ENCODE measurements at places on chromosomes 3 and 15.

DNA sequence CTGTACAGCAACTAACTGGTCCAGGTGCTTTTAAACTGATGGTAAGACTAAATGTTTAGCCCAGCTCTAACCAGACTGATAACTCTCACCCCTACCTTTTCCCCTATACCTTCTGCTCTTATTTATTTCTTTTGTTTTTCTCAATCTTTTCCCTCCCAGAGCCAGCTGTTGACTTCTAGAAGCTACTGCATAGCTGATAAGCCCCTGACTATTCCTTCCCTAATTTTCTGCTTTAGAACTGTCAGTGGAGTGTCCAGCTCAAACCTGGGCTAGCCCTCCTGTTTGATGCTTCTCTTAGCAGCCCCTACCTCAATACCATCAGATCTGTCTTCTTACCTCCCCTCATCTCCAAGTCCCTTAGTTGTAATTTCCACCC is 20.6 kb downstream of the SLC35G2 start:
- no peak for DNase-seq

DNA sequence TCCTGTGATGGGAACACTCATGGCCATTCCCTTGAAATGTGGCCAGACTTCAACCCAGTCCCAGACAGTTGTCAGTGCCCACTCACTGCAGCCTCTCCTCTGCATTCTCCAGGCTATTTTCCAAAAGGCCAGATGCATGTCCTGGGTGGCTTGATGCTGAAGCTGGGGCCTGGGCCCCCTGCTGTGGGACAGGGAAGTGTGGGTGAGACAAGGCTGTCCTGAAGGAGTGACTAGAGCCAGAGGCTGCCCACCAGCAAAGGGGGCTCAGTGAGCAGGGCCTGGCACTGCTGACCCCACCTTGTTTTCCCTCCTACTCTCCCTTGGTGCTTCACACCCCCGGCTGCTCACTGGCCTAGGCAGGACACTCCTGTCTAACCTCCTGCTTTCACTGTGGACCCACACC is 11.9 kb downstream of the CISH start:
- no peak for DNase-seq

- no peak for DNase-seq
These were observed 3.4 kb upstream of the FSTL1 start for GRCh38 chr3:120454076-120454689.

DNA sequence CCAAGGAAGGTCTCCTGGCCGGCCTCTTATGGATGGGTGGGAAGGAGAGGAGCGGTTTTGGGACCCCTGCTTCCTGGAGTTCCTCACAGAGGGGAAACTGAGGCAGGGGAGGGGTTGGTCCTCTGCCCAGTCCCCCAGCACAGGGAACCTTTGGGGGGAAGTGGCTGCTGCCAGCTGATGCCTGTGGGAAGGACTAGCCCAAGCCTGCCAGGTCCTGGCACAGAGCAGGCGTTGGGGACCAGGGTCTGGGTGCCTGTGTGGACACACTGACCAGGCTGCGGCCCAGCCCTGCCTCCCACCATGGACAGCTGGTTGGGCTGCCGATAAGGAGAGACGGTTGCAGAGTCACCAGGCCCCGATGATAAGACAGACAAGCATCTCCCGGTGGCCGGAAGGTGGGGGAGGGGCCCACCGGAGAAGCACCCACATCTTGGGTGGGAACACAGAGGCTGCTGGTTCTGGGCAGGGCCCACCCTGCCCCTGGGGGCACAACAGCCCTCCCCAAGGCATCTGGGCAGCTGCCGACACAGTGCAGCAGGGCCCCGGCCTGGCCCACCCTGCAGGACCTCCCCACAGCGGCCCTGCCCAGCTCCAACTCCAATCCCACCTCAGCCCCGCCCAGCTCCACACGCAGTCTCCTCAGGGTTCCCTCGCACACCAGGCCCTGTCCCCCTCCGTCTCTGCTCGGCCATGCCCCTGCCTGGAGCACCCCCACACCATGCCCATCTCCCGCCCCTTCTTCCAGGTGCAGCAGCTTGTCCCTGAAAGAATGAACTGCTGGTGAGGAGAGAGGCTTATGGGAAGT is 50.7 kb downstream of the DNAJB8 start:
- no peak for DNase-seq

- no peak for DNase-seq
These were observed 300.2 kb upstream of the GPR149 start for GRCh38 chr3:154730186-154730585.

DNA sequence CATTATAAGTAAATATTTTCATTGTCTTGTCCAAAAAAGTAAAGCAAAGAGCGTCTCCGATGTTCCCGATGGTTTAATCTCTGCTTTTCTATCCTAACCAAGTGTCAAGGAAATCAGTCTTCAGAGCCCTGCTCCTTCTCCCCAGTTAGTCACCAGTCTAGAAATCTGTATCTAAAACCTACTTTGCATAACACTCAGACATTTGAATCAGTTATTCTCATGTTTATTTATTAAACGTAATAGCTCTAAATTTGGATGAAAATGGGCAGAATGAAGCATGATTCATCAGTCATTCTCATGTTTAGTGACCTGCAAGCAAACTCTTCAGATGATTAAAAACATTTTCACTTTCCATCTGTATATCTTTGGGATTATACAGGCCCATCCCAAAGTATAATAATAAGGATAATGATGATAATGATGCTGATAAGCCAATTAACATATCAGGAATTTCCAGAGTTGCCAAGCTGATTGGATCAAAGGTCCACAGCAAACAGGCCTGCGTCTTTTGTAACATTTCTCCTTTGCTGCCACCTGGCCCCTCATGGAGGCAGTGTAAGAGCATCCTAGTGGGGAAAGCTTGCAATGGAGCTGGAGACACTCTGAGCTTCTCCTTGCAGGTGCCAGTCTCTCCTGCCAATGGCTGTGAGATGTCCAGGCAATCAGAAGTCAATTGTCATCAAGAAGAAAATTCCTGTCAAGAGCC is 273.9 kb downstream of the IGSF11 start:
- no peak for DNase-seq

GRCh38 chr3:5220193-5220592 is 32.7 kb downstream of the EDEM1 start:
- DNase-seq = no peak

- no peak for DNase-seq
These were observed 8.7 kb downstream of the MEF2A start for GRCh38 chr15:99574502-99574901.

- DNase-seq = no peak
These were observed 22.3 kb upstream of the SACM1L start for GRCh38 chr3:45666757-45667431.

DNA sequence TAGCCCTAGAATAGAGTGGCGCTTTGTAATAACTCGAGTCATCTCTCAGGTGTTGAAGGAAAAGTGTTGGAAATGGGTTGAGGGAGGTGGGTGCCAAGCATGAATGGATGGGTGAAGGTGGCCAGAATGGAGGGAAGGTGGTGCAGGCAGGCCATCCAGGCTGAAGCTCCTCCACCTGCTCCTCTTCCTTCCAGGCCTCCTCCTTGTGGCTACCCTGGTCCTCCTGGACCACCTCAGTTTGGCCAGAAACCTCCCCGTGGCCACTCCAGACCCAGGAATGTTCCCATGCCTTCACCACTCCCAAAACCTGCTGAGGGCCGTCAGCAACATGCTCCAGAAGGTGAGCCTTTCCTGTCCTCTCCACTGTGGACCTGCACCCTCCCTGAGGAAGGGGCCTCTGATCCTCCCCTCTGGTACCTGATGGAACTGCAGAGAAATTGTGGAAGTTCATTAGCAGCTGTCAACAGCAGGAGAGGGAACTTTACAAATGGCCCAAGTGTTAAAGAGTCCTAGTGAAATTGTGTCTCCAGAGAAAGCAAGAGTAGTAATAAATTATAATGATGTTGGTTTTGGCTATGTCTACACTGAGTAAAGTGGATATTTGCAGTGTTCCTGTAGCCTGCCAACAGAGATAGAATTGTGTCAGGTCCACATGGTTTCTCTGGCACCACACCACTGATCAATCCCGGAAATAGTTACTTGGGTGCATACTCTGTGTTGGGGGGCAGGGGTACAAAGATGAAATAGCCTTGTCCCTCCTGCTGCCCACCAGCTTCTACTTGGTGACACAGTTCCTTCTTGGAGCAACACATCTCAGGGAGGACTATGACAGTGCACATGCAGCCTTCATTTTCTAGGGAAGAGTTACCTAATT is 1.6 kb downstream of the IL12A start:
- no peak for DNase-seq

GRCh38 chr3:115660646-115661337 is 37.5 kb downstream of the GAP43 start:
- no peak for DNase-seq

DNA sequence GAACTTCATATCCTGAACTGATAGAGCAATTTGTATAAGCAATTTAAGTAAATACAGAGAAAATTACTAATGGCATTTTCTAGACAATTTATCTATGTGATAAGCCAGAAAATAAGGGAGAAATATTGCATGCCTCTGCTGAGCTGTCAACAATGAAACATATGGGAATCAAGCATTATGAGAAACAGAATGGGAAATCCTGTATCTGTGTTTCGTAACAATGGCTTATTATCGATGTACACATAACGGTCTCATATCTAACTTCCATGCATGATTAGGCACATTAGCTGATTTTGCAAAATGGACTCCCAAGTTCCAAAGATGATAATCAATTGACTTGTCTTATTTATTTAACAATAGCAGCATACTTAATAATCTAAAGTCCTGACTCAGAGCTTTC is 30.4 kb upstream of the KCNMB2 start:
- DNase-seq = no peak

- no peak for DNase-seq
These were observed 214.0 kb downstream of the KLF13 start for GRCh38 chr15:31540633-31541032.
